ENCODE measurements at places on chromosomes 6 and 20. TPM values are rescaled to one million over a fixed set of nuclear protein-coding genes. Genes with fewer than 3 reads are reported as not detected.

RBPJL gene
- not detected for total RNA-seq

DNA sequence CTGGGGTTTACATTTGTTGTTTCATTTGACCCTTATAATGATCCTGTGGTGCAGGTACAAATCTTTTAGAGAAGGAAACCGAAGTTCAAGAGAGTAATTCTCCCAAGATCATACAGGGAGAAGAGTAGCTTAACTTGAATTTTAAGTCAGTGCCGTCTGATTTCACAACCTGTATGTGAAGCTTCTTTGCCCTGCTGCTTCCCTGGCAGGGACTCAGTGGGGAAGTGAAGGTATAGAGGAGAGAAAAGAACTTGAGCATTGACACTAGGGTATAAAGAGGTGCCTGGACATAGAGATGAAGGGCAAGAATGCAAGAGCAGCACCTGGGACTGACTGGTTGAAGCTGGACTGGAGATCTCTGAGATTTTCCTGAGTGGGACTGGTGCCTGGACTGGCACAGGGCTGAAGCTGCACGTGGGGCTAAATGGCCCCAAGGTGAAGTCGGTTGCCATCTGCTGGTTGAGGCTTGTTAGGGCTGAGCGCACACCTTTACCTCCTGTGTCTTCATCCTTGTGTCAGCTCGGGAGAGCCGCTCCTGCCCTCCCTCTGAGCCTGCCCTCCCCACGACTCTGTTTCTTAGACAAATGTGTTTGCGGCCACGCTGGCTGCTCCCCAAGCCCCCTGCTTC is 41.8 kb downstream of the FARS2 start:
- DNase-seq = peak; percentile 56

DNA sequence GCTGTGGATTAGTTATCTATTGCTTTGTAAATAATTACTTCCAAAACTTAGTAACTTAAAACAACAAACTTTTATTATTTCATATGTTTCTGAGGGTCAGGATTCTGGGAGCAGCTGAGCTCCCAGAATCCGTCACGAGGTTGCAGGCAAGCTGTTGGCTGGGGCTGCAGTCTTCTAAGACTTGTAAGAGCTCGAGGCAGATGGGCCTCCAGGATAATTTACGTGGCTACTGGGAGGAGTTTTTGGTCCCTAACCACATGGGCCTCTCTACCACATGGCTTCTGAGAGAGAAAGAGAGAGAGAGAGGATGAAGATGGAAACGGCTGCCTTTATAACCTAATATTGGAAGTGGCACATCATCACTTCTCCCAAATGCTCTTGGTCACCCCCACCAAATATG is 64.9 kb upstream of the SULF2 start:
- no peak for DNase-seq

CDC5L gene
- 16.8 TPM for total RNA-seq

DNA sequence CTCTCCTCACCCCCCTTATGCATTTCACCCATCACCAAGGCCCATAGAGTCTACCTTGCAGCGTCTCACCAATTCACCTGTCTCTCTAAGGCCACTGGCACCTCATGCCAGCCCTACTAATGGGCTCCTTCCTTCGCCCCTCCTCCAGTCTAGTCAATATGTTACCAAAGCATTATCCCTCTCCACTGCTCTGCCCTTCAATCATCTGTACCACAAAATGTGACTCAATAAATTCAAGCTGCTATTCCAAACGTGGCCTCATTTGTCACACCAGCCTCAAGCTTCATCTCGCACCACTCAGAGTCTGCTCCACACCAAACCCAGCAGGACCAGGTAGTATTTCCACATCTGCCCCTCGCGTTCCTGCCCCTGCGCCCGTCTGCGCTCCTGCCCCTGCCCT is 21.8 kb upstream of the RPS6KA2 start:
- DNase-seq = no peak

GRCh38 chr20:38386004-38386403 is 39.7 kb downstream of the LBP start:
- no peak for DNase-seq

- DNase-seq = no peak
These were observed 14.2 kb downstream of the EEF1E1 start for GRCh38 chr6:8087870-8088754.

- DNase-seq = no peak
These were observed 34.7 kb downstream of the PLCB1 start for GRCh38 chr20:8166730-8167129.

GRCh38 chr6:36826520-36827227 is 12.6 kb downstream of the CPNE5 start:
- no peak for DNase-seq

- no peak for DNase-seq
These were observed 126.8 kb upstream of the AGPAT4 start for GRCh38 chr6:161400671-161401070.

DNA sequence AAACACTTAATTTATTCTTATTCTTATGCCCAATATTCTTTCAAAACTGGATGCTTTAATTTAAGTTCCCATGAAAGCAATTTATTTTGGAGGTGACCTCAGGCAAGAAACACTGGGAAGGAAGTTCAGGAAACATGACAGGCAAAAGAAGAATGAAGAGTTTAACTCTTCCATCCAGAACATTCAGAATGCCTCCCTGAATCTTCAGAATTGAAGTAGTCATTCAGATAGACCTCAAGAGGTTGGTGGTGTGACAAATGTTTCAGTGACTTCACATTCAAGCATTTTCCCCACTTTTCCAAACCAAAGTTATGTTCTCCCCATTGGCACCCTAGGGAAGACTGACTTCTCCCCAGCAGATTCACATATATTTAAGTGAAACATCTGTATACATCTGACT is 110.5 kb downstream of the HAO1 start:
- DNase-seq = no peak

GRCh38 chr6:47308552-47309290 is 984 bp downstream of the TNFRSF21 start:
- DNase-seq = no peak

DNA sequence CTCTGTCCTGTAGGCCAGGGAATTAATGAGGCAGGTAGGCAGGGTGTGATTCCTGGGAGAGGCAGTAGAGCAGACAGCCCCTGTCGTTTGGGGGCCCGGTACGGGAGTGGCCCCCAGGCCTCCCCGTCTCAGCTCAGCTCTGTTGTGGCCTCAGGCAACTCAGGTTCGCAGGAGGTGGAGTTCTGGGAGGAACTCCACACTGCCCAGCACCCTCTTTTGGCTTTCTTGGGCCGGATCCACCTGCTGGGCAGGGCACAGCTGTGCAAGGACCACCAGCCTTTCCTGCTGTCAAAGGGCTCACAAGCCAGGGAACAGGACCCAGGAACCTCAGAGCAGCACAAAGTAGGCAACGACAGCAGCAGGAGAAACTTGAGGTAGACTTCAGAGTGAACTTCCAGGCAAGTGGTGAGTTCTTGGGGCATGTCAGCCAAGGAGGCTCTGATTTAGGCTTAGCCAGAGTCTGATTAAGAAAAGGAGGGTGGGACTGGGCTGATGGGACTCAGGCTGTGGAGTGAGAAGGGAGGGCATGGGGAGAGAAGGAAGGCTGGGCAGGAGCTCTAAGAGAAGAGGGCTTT is 36.9 kb downstream of the RAB44 start:
- DNase-seq = no peak

DNA sequence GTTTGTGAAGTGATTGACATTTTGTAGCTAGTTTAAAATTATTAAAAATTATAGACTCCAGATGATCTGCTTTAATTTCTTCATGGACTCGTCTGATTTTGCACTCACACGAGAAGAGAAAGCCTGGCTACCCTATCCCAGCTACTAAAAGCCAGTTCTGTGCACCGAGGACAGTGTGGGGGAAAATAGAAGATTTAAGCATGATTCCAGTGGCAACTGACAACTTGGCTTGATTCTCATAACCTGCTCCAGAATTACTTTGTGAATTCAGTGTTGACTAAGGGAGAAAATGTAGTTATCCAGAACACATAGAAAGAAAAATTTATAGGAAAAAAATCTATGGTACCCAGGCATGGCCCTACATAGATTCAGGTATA is 88.7 kb downstream of the SNAP25 start:
- DNase-seq = no peak

DNA sequence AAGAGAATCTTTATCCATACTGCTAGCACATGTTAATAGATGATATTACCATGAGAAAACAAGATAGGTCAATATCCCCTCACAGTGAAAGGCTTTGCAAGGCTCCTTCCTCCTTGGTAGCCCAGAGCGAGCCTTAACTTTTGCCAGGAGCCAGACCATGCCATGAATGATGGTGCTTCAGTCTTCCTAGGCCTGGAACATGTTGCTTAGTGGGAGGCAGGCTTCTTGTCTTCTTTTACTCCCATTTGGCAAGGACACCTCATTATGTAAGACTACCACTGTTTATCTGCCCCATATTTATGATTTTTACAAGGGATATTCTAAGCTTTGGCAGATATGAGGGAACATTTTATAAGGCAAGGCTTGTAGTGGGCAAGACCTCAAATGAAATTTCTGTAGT is 90.8 kb downstream of the GJA1 start:
- DNase-seq = no peak

DNA sequence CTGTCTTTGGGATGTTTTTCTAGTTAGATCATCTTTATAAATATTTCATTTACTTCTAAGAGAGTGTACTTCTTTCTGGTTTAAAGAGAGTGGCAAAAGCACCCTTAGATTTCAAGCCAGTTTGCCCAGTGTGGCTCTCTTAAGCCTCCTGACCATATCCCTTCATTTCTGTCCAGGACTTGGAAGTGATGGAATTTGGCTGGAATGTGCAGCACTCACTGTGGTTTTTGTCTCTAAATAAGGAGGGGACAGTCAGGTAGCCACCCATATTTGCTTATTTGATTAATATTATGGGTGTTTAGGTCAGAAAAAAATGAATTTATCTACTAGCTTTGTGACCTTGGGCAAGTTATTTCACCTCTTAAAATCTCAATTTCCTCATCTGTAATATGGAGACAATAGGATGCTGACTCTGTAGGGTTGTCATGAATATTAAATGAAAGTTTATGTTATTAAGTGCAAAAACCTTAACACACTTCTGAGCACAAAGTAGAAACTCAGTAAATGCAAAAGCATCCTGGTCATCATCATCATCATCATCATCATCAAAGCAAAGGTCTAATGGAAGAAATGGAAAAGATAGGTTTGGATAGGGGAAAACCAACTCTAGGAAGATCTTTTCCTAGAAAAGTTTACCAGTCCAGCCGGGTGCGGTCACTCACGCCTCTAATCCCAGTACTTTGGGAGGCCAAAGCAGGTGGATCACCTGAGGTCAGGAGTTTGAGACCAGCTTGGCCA is 3.1 kb downstream of the CRYBG1 start:
- no peak for DNase-seq

DNA sequence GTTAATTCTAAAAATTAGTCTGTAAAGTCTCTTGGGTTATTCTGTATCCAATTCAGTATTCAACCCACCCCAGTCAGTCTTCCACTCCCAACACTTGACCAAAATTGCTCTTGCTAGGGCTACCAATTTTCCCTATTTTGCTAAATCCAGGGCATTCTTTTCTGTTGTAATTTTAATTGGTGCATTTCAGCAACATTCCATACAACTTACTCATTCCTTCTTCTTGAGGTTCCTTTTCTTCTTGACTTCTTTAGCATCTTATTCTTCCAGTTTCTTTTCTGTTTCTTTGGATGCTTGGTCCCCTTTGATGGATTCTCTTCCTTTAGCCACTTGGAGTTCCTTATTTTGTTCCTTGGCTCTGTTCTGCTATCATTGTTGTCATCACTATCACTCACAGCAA is 11.2 kb upstream of the GRM1 start:
- DNase-seq = no peak

LYRM4 gene
- 15.3 TPM for total RNA-seq

DNA sequence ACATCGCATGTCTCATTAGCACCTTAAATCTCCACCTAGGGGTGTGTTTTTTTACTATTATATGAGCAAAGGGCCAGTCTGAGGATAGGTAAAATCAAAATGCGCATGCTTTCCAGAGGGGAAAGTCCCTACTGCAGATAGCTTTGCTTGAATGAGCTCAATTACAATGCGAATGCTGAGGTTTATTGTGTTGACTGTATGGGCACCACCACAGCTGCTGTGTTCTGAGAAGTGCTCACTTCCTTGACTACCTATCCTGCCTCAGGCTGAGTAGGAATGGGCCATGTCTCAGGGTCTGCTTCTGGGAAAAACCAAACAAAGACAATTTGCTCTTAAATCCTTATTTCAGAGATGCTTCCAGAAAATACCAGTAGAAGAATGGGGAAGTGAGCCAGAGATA is 36.6 kb downstream of the MOCS1 start:
- DNase-seq = no peak

DNA sequence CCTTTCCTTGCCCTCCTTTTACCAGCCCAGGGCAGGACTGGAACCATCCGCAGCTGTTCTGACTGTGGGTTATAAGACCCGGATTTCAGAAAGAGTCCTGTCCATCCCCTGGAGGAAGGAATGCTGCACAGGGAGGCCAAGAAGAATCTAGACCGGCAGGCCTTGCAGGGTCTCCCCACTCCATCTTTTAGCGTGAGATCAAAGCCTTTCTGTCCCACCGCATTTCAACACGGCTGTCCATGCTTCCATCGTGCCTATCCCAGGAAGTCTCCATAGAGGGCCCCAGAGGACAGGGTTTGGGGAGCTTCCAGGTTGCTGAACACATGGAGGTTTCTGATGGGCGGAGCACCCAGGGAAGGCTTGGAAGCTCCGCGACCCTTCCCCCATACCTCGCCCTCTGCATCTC is 79.3 kb upstream of the AGPAT4 start:
- no peak for DNase-seq

DNA sequence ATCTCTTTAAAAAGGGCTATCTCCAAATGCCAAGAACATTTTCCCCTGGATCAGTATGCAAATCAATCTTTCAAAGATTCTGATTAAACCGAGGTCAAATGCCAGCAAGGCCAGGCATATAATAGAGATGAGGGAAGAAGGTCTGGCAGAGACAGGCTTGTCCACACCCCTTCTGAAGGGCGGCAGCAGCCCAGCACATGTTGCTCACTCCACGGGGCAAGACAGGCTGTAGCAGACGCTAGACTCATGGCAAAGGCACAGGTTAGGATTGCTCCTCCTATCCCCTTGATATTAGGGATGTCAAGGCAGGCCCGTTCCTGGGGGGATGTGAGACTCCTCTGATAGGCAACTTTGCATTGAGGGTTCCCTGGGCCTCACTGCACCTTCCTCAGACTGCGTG is 104.7 kb upstream of the RIN2 start:
- no peak for DNase-seq

GRCh38 chr20:25291432-25292133 is 43.7 kb downstream of the PYGB start:
- DNase-seq = no peak

- DNase-seq = no peak
These were observed 405 bp upstream of the RNF182 start for GRCh38 chr6:13924146-13924948.

TRIM15 gene
- total RNA-seq = not detected

NEURL2 gene
- 2.6 TPM for total RNA-seq

DNA sequence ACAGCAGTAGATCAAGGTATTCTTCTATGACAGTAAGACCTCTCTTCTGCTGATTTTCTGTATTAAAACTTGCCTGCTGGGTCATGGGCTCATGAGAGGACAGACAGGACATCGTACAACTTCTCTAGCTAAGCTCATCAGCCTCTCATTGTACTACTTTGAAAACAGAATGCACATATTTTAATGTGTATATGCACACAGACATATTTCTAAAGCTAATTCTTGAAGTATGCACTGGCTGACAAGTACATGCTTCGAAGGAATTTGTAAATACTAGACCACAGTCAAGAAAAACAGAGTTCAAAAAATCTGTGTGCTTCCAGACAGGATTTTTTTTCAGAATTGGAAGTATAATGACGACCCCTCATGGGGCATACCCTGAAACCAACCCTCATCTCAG is 81.7 kb upstream of the CD83 start:
- DNase-seq = no peak

- no peak for DNase-seq
These were observed 232.1 kb downstream of the SYNE1 start for GRCh38 chr6:152404936-152405595.

GRCh38 chr20:32189123-32189410 is 18.5 kb downstream of the PLAGL2 start:
- no peak for DNase-seq

Measured in bronchial epithelial cell (primary cell).